CD4-positive, alpha-beta memory T cell (primary cell): ENCODE measurements at places on chromosomes 11 and 22.

DNA sequence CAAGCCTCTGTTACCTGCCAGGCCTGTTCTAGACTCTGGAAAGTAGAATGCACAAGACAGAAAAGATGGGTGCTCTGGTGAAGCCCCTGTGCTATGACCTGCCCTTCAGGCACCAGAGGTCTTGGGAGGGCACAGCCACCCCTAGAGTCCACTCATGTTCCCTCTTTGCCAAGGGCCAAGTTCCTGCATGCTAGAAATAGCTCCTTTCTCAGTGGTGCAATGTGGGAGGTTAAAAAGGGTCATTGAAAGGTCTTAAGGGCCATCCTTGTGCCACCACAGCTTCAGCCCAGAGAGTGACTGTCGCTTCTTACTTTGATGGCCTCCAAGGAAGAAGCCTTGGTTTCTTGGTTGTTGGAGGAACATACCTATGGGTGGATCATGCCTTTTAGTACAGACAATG, 84.6 kb upstream of the PARVA start:
- no peak overlapping the region for H3K27ac ChIP-seq
- no peak for DNase-seq
- H3K4me1 ChIP-seq, result peaks cover 14% of the 10 kb centered on the region
- no peak overlapping the region for H3K4me3 ChIP-seq

DNA sequence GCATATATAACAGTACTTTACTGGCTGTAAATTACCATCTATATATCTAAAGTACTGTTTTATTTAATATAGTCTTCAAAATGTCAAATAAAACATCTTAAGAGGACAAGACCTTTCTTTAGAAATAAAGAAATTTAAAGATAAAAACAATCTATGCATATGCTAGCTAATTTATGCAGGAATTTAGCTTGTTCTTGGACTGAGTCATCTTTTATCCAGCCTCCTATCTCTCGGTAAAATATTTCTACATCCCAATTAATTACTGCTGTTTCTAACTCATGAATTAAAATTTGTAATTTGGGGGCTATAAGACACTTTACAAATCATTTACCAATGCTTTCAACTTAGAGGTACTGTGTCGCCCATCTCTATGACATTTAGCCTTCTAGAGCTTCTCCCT, 72.8 kb upstream of the DDI1 start:
- H3K36me3 ChIP-seq, result no peaks in the 10 kb centered on the region
- no peaks in the 10 kb centered on the region for H3K4me1 ChIP-seq
- H3K27me3 ChIP-seq, result no peaks in the 10 kb centered on the region
- no peak overlapping the region for H3K27ac ChIP-seq
- no peak for DNase-seq

DNA sequence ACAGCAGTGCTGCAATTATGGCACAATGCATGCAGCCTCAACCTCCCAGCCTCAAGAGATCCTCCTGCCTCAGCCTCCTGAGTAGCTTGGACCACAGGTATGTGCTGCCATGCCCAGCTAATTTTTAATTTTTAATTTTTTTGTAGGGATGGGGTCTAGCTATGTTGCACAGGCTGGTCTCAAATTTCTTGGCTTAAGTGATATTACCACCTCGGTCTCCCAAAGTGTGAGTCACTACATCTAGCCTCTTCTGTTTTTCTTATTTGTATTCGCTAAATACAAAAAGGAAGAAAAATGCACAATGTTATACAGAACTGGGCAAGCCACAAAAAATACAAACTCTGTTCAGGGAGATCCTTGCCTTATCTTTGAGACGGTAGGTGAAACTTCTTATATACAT, 62.1 kb downstream of the DDI1 start:
- H3K4me1 ChIP-seq, result no peaks in the 10 kb centered on the region
- no peak for DNase-seq
- H3K4me3 ChIP-seq, result no peak overlapping the region
- no peaks in the 10 kb centered on the region for H3K36me3 ChIP-seq
- no peaks in the 10 kb centered on the region for H3K27me3 ChIP-seq

GRCh38 chr11:16982809-16983208, 31.4 kb downstream of the PLEKHA7 start:
- H3K4me3 ChIP-seq, result no peak overlapping the region
- no peaks in the 10 kb centered on the region for H3K36me3 ChIP-seq
- no peak overlapping the region for H3K27ac ChIP-seq
- DNase-seq, result no peak
- H3K27me3 ChIP-seq, result no peaks in the 10 kb centered on the region
- peaks cover 21% of the 10 kb centered on the region for H3K4me1 ChIP-seq
